AG08395 (cell line): ENCODE measurements at places on chromosomes 1 and 21.

DNA sequence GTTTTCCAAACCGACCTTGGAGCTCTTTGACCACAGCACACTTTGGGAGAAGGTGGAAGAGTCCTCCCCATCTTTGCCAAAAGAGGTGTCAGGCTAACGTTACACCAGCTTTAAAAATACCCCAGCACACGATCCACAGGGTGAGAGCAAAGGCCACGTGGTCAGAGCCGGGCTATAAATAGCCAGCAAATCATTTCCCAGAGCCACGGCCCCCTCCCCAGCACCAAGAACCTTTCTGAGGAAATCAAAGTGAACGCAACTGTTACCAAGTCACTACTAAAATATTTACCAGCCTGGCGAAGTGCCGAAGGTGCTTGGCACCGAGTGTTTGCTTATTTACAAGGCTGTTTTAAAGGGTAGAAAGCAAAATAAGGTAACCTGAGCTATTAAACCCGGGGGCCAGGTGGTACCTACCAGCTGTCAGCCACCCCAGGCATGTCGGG is 72.4 kb downstream of the CASZ1 start:
- DNase-seq = no peak

DNA sequence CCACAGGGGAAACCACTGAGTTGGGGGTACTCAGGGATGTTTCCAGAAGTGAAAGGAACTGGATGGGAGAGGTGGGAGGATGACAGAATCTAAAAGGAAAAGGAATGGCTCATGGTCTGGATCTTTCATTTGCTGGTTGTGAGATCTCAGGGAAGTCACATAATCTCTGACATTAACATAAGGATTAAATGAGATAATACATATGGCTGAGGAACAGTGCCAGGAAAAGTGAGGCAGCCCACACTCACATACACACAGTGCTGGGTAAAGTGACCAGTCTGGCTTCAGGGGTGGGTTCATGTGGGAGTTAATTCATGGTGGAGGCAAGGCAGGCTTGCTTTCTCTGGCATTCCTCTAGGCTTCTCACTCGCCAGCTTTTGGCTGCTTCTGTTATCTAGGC is 3.9 kb upstream of the PTCH2 start:
- no peak for DNase-seq

DNA sequence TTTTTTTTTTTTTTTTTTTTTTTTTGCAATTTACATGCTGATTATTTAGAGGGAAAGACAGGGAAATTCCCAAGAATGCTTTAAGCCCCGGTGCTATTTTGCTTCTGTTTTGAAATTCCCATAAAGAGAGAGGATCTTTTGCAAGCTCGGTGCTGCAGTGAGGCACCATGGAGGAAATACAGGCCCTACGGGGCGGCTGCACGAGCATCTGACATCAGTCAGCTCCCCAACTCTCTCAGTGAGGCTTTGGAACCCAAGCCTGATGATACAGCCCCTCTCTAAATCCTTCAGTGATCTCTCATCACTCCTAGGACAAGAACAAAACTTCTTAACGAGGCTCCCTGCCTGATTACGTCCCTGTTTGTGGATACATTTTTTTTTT is 791 bp upstream of the CHI3L1 start:
- no peak for DNase-seq

- peak; percentile 58 for DNase-seq
Observed at GRCh38 chr1:12593621-12594066, 24.4 kb downstream of the DHRS3 start.

DNA sequence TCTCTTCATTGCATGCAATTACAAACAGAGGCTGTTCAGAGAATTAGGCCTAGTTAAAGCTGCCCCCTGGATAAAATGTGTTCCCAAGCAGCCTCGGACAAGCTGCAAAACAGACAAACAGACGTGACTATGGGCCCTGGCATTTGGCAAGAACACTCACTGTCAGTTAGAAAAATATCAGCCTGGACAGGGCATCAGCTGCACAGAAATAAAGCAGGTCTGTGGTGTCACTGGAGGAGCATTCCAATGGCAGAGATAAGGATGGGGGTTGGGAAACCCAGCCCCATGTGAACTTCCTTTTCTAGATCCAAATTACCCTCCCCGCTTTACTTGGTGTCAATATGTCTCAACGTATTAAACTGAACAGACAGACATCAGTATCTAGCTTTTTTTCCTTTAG is 177.1 kb downstream of the GPATCH2 start:
- no peak for DNase-seq

GRCh38 chr1:43058545-43059360 is 100.1 kb upstream of the SLC2A1 start:
- DNase-seq = peak; percentile 47

DNA sequence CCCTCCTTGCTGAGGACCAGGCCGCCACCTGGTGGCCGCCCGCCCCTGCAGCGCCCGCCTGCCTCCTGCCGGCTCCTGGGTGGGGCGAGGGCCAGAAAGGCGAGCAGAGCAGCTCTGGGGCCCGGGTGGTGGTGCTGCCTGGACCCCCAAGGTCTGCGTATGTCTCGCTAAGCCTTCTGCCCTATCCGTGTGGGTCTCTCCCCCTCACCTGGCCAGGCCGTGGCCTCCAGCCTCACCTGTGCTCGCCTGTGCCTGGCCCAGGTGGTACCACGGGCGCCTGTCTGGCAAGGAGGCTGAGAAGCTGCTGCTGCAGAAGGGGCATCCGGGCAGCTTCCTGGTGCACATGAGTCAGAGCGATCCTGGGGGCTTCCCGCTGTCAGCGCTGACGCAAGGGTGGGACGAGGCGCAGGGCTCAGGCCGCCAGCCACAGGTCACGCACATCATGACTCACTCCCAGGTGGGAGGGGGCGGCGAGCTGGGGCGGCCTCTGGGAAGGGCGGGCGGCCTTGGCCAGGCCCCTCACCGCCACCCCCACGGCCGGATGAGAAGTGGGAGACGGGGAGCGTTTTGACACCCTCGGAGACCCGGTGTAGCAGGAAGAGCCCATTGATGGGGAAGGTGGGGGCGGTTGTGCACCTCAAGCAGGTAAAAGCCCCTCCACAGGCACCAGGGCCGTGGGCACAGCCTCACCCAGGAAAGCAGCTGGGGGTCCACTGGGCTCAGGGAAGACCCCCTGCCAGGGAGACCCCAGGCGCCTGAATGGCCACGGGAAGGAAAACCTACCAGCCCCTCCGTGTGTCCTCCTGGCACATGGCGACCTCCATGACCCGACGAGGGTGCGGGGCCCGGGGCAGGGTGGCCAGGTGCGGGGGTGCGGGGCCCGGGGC is 9.9 kb downstream of the RNF223 start:
- DNase-seq = peak; percentile 66

DNA sequence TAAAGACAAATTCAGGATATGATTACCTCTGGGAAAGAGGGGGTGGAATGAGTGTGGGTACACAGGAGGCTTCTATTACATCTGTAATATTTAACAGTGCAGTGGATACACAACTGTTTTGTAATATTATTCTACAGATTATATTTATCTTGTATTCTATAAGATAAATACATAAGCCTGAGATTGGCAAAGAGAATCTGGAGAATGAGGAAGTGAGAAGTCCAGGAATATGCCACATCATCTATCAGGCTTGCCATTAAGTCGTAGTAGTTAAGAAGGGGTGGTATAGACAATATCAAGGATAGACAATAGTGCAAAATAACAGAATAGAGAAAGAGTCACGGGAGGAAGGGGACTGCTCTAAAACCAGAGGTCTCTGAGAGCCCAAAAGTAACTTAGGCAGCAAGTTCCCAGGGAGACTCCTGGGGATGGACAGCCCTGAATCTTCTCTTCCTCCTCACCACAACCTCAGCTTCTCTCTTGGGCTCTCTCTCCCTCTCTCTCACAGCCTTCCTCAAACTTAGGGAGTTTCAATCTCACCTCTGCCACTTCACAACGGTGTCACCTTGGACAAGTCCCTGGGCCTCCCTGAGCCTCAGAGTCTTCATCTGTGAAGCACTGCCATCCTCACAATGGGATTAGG is 14.0 kb upstream of the PTAFR start:
- no peak for DNase-seq

DNA sequence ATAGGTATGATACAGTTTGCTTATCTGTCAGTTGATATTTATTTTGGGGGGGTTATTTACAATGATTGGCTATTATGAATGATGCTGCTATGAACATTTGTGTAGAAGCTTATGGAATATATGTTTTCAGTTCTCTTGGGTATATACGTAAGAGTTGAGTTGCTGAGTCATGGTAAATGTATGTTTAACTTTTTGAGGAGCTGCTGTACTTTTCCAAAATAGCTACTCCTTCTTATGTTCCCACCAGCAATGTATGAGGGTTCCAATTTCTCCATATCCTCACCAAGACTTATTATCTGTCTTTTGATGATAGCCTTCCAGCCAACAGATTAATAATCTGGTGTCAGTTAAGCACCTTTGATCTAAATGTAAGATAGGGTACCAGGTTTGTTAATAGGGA is 11.9 kb downstream of the SOAT1 start:
- DNase-seq = no peak

- no peak for DNase-seq
Observed at GRCh38 chr1:32116531-32116930, 8.7 kb downstream of the KPNA6 start.

DNA sequence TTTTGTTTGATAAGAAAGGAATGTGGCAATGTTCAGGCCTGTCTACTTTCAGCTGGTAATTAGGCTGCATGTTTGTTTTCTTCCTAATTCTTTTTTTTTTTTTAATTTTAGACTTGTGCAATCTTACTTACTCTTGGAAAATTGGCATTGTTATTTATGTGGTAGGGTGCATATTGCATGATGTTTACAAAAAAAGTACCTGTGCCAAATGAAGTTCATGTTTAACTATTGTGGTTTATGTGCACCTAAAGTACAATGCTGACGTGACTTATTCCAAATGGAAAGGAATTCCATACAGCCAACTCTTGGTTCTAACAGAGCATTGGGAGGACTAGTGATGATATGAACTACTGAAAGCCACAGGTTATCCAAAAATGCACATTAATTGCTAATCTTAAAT is 51.0 kb downstream of the KCNK2 start:
- no peak for DNase-seq

- no peak for DNase-seq
Observed at GRCh38 chr1:230030122-230030821, 36.8 kb upstream of the GALNT2 start.

GRCh38 chr1:63362578-63362977 is 4.8 kb upstream of the ALG6 start:
- DNase-seq = no peak

DNA sequence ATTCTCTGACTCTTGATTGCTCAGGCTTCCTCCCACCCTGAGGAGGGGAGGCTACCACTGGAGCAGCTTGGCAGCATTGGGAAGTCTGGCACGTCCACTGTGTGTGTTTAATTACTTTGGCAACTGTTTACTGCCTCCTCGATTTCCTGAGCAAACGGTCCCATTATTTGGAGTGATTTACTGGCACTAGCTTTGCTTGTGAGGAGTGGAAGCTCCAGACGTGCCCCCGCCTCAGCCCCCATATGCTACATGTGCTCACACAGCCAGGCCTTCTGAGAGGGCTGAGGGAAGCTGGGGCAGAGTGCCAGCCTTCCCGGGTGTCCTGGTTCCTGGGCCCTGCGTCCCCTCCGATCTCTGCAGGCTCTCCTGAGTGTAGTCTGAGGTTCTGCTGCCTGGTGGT is 306.2 kb downstream of the PTPRU start:
- no peak for DNase-seq

- DNase-seq = no peak
Observed at GRCh38 chr1:227370533-227371254, 52.4 kb upstream of the CDC42BPA start.

GRCh38 chr1:203828503-203828902 is 32.9 kb upstream of the SNRPE start:
- DNase-seq = no peak

DNA sequence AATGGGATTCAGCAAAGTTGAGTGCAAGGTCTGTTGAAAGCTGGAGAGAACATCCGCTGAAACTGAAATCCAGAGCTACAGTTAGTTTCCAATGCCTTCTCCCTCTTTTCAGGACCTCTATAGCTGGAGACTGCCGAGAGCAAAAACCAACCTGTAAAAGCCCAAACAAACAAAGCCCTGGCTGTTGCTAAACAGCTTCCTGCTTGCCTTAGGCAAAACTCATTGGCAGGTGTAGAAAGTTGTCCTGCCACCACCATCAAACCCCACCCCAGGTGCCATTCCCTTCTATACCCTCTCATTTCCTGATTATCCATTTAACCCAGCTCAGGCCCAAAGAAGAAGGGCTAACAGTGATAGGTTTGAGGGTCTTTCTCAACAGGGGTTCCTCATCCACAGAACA is 24.7 kb downstream of the SCYL3 start:
- DNase-seq = no peak

GRCh38 chr1:222618001-222618879 is at the start of gene MIA3:
Gene MIA3, plus strand, starts transcription at chr1:222618097. Its CDS starts 14 bp downstream, at chr1:222618111.
- DNase-seq = peak; percentile 93

GRCh38 chr1:69595486-69595885 is 27.8 kb downstream of the LRRC7 start:
- DNase-seq = no peak

GRCh38 chr1:203097001-203097400 is 11.2 kb upstream of the MYOG start:
- DNase-seq = no peak

DNA sequence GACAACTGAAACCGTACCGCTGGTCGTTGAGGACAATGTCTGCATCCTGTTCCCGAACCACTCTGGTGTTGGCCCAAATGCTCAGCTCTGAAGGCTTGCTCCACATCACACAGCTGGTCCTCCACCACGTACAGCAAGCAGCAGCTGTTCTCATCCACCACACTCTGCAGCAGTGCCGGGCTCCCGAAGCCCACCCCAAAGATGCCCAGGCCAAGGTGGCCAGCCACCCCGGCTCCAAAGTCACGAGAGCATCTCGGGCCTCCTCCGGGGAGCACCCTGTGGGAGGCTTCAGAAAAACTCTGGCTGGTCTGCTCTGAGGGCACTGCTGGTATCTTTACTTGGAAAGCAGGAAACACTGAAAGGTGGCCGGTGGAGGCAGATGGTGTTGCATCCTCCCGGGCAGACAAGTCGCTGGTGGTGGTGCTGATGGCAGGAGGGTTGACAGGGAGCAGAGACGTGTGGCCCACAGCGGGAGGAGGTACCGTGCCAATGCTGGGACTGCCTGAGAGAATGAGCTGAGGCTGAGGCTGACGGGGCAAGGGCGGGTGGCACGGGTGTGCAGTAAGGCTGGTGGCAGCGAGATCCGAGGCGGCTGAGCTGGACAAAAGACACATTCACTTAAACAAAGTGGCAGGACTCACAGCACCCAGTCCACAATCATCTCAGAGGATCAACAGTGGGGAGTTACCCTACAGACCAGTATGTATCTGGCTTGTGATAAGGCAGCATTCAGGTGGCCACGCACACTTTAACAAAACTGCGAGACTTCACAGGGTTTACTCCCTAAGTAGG is 6.5 kb upstream of the CCDC27 start:
- no peak for DNase-seq

- no peak for DNase-seq
Observed at GRCh38 chr1:101280942-101281654, 44.3 kb downstream of the S1PR1 start.
